ENCODE measurements at places on chromosomes 3 and 15.

DNA sequence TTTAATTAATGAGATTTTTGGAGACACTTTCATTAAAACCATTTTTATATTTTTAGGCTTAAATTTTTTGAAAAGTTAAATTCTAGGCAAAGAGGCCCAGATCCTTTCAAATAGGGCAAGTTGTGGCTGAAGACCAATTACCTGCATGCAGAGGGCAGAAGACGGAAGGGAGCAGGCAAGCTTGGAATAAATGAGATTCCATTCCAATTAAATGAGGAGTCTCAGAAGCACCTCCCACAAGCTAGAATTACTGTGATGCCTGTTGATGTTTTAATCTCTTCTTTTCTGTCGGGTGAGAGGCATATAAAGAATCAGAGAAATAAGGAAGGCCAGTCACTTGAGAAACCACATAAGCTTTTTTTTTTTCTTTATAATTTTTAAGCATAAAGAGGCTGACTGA is 46.8 kb downstream of the KBTBD8 start:
- no peak for DNase-seq

DNA sequence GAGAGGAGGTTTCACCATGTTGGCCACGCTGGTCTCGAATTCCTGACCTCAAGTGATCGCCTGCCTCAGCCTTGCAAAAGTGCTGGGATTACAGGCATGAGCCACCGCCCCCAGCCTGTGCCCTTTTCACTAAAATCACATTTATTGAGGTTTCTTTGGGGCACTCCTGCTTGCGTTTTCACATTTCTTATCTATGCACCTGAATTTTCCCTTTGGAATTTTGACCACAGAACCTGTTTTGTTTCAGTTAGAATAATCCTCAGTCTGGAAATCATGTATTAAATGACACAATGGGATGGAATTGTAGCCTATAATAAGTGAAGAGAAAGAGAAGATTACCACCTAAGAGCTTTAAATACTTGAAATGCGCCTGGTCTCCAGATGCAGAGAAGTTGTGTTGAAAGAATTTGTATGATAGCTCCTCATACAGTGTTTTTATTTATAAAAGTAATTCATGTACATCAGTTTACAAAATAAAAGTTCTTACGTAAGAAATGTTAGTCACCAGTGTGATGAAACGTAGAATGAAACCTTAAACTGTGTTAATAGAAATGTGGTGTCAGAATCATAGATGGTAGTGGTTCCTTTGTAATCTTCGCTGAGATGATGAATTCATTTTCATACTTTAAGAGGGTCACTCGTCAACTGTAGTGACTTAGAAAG is 107.0 kb downstream of the TCF12 start:
- DNase-seq, result no peak

DNA sequence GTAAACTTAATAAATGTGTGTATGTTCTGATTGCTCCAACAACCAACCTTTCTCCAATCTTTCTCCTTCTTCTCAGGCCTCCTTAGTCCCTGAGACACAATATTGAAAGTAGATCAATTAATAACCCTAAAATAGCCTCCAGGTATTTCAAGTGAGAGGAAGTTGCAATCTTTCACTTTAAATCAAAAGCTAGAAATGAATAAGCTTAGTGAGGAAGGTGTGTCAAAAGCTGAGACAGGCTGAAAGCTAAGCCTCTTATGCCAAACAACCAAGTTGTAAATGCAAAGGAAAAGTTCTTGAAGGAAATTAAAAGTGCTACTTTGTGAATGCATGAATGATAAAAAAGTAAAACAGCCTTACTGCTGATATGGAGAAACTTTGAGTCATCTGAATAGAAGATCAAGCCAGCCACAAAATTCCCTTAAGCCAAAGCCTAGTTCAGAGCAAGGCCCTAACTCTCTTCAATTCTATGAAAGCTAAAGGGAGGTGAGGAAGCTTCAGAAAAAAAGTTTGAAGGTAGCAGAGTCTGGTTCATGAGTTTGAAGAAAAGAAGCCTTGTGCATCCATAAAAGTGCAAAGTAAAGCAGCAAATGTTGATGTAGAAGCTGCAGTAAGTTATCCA is 38.6 kb downstream of the CCDC80 start:
- no peak for DNase-seq

- peak; percentile 75 for DNase-seq
These were observed 727 bp downstream of the NSMCE3 start for GRCh38 chr15:29268706-29269484.

GRCh38 chr15:57436166-57436565 is 59.9 kb downstream of the CGNL1 start:
- no peak for DNase-seq

DNA sequence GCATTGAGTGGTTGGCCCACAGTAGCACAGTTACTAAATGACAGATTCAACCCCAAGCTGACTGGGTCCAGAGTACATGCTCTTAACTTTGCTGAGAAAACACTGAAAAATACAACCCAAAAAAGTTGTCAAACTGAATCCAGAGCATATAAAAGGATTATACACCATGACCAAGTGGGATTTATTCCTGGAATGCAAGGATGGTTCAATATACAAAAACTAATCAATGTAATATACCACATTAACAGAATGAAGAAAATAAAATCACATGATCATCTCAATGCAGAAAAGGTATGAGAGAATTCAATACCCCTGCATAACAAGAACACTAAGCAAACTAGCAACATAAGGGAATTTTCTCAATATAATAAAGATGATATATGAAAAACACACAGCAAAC is 98.5 kb downstream of the STAG1 start:
- no peak for DNase-seq

- DNase-seq, result no peak
These were observed 39.3 kb downstream of the KY start for GRCh38 chr3:134611516-134611915.

GRCh38 chr15:41950489-41950888 is 21.9 kb downstream of the EHD4 start:
- DNase-seq, result no peak

GRCh38 chr15:42457445-42458442 is 33.2 kb downstream of the ZNF106 start:
- DNase-seq, result no peak

DNA sequence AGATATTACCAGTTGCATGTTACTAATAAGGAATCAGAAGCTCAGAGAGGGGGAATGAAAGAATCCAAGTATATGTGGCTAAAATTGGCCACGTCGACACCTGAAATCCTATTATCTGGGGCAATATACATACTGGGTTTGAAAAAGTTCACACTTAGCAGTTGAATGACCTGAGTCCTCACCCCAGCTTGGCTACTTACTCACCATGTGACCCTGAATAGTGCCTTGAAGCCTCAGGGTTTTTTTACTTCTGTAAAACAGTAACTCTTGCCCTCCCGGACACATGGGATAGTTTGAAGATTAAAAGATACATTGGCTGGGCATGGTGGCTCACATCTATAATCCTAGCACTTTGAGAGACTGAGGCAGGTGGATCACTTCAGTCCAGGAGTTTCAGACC is 342.2 kb upstream of the TPRG1 start:
- DNase-seq, result no peak

DNA sequence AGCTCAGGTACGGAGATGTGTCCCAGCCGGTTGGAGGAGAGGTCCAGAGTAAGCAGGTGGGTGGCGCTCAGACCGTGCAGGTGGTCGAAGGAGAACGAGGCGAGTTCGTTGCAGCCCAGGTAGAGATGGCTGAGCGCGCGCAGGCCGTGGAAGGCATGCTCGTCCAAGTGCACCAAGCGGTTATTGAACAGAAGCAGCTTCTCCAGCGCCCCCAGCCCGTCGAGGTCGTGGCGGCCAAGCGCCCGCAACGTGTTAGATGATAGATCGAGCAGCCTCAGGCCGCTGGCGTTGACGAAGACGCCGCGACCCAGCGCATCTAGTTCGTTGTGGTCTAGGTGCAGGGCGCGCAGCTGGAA is 648 bp downstream of the AMIGO3 start:
- no peak for DNase-seq

DNA sequence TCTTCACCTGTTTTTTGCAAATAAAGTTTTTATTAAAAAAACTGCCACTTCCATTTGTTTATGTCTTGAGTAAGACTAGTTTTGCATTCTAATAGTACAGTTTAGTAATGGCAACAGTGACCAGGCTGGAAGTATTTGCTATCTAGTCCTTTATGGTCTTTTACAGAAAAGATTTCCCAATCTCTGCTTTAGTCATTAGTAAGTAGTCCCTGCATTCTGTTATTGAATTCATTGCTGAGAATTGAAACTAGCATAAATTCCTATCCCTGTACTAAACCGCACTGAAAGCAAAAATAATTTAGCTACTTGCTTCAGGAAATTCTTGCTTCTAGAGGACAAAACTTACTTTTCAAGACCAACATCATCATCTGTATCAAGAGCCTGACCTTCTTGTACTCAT is 46.2 kb downstream of the CNTN6 start:
- DNase-seq, result no peak

DNA sequence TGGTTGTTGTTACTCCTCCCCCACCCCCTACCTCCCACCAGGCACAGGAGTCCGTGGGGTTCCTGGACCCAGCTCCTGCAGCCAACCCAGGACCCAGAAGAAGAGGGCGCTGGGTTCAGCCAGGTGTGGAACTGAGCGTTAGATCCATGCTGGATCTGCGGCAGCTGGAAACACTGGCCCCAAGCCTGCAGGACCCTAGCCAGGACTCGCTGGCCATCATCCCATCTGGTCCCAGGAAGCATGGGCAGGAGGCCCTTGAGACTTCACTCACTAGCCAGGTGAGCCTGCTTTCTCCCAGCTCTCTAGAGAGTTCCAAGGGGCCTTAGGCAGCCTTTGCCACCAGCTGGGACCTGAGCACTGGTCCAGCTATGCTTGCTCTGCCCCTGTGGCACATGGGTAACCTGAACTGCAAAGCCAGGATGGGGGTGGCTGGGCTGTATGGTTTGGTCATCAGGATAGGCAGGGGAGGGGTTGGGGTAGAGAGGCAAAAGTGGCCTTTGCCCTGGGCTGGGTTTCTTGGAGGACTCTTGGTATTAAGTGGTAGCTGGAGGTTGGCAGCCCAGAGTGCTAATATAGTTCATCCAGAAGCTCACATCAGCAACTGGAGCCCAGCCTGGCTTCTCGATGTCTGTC is 7.0 kb upstream of the JMJD7 start:
- no peak for DNase-seq

- DNase-seq, result no peak
These were observed 39.4 kb downstream of the CEP63 start for GRCh38 chr3:134525293-134525692.

DNA sequence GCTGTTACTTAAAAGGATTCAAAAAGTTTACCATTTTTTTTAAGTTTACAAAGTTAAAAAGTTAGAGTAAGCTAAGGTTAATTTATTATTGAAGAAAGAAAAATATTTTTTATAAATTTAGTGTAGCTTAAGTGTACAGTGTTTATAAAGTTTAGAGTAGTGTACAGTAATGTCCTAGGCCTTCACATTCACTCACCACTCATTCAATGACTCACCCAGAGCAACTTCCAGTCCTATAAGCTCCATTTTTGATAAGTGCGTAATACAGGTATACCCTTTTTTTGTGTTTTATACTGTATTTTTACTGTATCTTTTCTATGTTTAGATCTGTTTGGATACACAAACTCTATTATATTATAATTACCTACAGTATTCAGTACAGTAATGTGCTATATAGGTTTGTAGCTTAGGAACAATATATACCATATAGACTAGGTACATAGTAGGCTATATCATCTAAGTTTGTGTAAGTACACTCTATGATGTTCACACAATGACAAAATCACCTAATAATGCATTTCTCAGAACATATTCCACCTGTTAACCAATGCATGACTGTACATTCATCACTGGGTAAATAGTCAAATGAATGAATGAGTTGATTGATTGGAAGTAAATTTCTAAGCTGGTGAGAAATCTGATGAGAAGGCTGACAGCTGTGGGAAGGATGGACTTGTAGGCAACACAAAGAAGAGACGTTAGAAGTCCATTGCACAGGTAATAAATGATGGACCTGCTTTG is 95.2 kb upstream of the CDIN1 start:
- no peak for DNase-seq

GRCh38 chr15:51096976-51097375 is 2.3 kb upstream of the TNFAIP8L3 start:
- no peak for DNase-seq

DNA sequence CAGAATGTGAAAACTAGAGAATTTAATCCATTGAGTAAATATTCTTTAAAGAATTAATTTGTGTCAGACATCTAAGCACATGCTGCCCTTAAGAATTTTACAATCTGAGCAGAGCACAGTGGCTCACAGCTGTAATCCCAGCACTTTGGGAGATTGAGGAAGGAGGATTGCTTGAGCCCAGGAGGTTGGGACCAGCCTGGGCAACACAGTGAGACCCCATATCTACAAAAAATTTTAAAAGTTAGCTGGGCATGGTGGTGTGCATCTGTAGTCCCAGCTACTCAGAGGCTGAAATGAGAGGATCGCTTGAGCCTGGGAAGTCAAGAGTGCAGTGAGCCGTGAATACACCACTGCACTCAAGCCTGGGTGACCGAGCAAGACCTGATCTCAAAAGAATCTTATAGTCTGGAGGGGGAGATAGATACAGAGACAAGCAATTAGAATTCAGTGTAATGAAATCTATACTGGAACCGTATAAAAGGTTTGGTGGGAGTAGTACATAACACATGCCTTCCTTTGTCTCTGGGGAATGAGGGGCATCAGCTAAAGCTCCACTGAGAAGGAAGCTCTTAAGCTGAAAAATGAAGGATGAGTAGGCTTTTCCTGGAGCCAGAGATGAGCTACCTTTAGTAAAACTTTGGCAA is 21.2 kb downstream of the ATP11B start:
- no peak for DNase-seq

GRCh38 chr15:26352406-26352805 is 420.5 kb downstream of the GABRB3 start:
- no peak for DNase-seq

GRCh38 chr3:22621205-22621809 is 581.8 kb upstream of the UBE2E2 start:
- DNase-seq, result no peak

DNA sequence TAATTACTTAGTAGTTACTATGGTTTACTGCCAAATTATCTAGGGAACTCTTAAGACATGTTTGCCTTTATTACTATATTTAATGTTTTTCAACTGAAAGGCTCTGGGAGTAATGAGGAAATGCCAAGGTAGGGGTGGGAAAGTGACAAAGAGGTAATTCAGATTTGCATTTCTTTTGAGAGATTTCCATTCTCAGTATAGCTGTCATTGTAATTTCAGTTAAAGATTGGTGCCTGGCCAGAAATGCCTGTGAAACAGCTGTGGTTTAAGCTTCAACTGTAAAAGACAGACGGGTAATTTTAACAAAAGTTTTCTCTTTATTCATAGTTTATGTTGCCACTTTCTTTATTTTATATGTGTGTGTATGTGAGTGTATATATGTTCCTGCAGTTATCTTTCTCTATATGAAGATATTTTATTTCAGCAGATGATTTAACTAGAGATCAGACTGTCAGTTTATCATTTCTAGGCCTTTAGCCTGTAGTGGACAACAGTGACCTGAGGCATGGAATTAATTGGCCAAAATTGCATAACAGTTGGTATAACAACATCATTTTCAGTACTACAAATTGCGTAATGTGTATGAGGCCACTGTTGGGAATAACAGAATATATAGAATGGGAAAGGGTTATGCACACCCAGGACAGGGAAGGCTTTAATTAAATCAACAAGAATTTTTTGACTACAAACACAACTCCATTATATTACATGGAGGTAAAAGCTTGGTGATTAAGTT is 119.0 kb downstream of the BBX start:
- no peak for DNase-seq

GRCh38 chr15:37045859-37046740 is 54.2 kb downstream of the MEIS2 start:
- DNase-seq, result no peak
